ENCODE measurements at places on chromosomes 2 and 18.

- no peak for DNase-seq
These were observed 24.0 kb upstream of the SIGLEC15 start for GRCh38 chr18:45801416-45802004.

DNA sequence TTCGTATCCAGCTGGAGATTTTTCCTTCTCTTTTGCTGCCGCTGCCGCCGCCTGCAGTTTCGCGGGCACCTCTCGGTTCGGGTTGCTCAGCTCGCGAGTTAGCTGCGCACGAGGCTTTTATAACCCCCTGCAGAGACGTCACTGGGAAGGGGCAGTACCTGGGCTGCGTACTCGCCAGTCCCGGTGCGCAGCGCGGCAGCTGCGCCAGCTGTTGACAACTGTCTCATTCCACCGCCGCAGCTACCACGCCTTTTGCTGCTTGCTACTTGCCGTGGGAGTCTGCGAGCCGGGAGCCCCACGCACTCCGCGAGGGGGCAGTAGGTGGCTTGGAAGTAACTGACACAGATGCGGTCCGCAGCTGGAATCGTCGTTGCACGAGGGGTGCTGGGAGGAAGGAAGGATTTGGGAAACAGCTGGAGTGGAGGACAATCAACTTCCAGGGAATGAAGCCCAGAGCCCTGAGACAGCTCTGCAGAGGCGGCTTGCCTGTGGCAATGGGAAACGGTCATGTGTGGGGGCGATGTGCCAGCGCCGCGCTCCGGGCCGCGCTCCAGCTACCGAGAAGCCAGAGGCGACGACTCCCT lies at the start of gene TACR1:
TACR1 (minus strand) TSS at position 93 of the 584 bp plus-strand sequence. CDS start 586 bp downstream, outside the sequence.
- peak; percentile 83 for DNase-seq

GRCh38 chr2:105834931-105835330 lies 90.2 kb downstream of the NCK2 start:
- DNase-seq = no peak

DNA sequence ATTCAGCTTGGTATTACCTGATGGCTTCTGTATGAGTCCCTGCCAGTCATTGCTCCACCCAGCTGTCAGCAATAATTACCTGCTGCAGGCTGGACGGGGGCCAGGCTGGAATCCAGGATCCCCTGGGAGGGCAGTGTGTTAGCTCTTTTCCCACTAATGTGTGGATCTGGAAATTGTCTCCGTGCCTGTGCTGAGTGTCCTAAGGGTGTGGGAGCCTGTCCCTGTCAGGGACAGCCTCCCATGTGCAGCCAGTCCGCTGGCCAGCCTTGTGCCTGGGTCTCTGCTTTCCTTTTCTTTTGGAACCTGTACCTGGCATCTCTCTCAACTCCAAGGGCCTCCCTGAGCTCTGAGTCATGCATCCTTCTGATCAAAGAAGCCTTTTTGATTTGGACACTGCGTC lies 107.2 kb upstream of the SPRED2 start:
- no peak for DNase-seq

- no peak for DNase-seq
These were observed 146.1 kb upstream of the NOL4 start for GRCh38 chr18:34370704-34371395.

- no peak for DNase-seq
These were observed 9.0 kb downstream of the SPEG start for GRCh38 chr2:219443697-219444023.

DNA sequence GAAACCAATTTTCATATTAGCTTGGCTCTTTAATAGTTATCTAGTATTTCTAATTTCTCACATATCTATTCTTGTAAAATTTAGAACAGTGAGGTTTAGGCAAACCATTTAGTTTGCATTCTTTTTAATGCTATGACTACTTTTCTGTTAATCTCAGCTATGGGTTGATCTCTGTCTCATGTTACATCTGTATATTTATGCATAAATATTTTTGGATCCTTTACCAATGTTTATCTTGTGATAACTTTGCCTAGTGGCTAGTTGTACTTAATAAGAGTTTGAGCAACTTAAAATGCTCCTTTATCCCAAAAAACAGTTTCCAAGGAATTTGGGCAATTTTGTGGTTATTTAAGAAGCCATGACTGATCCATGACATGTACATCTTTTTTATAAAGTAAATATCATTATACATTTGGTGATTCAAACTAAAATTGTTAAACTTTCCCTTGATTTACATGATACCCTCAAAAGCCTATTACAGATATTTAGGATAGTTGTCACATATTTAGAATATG lies 86.3 kb downstream of the R3HDM1 start:
- no peak for DNase-seq

DNA sequence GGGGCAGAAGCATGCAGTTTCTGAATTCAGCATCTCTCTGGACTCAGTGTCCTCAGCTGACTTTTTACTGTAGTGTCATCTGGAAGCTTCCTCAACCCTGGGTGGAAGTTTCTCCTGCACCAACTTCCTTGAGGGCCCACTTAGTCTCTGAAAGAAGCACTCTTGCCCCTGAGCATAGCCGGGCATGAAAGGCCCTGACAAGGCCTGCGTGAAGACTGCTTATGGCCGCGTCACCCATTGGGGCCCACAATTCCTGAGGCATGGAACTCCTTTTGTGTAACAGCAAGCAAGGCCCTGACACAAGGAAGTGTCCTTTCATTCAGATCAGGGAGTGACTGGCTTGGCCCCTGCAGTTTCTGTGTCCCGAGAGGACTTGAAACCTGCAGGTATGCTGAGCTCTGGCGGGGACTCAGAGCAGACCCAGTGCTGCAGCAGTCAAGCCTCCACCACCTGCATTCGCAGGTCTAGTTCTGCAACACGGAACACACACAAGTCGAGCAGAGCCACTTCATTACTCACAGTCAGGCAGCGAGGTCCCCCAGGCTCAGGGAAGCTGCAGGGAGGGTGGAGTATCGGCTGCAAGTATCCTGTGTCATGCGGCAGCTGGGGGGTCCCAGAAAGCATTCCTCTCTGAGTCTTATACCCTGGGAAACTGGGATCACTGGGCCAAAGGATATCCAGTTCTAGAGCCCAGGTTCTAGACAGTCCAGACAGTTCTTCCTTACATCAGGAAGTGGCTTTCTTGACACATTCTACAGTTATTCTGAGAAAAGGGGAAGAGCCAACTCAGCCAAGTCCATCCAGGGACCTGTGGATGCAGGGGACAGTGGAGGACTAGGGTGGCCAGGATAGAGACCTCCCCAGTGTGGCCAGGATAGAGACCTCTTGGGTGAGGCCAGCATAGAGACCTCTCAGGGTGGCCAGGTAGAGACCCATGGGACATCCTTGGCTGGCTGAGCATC lies 35.6 kb upstream of the PRLH start:
- no peak for DNase-seq

- no peak for DNase-seq
These were observed 46.9 kb upstream of the SMAD7 start for GRCh38 chr18:48997681-48997984.
